ENCODE measurements at places on chromosomes 7 and 10.

- DNase-seq = no peak
Measured at GRCh38 chr7:76507723-76508406, 2.5 kb upstream of the UPK3B start.

- no peak for DNase-seq
Measured at GRCh38 chr7:158109364-158110033, 478.1 kb downstream of the PTPRN2 start.

GRCh38 chr10:83682414-83682813, 456.9 kb upstream of the GHITM start:
- DNase-seq = no peak

DNA sequence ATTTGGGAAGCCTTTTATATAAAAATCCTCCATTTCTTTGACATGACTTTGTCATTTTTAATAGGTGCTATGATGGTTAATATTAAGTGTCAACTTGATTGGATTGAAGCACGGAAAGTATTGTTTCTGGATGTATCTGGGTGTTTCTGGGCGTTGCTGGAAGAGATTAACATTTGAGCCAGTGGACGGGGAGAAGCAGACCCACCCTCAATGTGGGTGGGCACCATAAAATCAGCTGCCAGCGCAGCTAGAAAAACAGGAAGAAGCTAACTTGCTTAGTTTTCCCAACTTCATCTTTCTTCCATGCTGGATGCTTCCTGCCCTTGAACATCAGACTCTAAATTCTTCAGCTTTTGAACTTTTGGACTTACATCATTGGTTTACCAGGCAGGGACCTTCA, 1003.0 kb downstream of the SORCS3 start:
- DNase-seq = no peak

GRCh38 chr7:21566094-21566493, 23.3 kb downstream of the DNAH11 start:
- no peak for DNase-seq

GRCh38 chr7:43721193-43721806, 8.0 kb downstream of the COA1 start:
- no peak for DNase-seq

DNA sequence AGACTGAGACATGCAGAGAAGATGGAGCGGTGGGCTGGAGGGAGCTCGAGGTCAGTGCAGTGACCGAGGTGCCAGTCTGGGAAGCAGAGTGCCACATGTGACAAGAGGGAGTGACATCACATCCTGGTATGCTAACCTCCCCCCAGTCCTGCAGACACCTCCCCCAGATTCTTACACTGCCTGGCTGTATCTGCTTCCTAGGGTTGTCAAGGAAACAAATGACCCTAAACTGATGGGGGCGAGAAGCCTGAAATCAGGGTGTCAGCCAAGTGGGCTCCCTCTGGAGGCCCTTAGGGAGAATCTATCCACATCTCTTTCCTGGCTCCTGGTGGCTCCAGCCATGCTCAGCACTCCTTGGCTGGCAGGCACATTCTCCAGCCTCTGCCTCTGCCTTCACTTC, 316.1 kb upstream of the ZMIZ1 start:
- no peak for DNase-seq

GRCh38 chr10:118868589-118868988, 113.8 kb upstream of the CACUL1 start:
- no peak for DNase-seq

DNA sequence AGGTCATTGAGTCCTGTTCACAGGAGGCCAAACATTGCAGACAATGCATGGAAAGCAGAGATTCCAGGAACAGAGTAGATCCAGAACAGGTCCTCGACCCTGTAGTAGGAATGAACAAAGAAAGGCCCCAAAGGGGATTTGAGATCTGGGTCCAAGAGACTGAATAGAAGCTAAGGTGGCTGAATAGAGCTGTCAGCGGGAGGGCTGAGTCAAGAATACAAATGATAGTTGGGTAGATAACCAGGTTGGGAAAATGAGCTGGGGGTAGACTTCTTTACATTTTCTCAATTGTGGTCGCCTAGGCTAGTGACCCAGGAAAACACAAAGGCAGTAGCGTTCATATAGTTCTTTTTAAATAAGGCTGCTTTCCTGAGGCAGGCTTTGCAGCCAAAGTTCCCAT, 103.4 kb upstream of the ELMO1 start:
- DNase-seq = no peak

GRCh38 chr10:85781404-85781803, 585.2 kb downstream of the GRID1 start:
- DNase-seq = no peak

DNA sequence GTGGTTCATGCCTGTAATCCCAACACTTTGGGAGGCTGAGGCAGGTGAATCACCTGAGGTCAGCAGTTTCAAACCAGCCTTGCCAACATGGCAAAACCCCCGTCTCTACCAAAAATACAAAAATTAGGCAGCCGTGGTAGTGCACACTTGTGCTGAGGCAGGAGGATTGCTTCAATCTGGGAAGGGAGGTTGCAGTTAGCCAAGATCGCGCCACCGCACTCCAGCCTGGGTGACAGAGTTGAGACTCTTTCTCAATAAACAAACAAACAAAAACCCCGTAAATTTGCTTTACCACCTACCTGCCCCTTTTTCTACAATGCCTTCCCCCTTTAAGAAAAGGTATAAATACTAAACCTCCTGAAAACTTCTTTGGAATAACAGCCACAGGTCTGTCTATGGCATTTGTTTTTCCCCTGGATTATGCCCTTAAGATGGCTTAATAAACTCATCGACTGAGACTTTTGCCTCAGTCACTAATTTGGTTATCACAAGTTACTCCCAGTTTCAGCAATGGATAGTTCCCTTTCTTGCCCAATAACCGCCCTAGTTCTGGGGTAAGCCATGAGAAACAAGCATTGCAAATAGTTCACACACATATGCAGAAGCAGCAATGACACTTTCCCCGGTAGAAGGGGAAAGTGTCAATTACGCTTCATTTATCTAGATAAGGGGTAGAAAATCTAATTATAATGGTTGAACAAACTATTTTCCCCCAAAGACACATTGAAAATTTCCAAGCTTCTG, 52.8 kb upstream of the SVIL start:
- no peak for DNase-seq

GRCh38 chr10:28393956-28394568, 91.2 kb upstream of the MPP7 start:
- DNase-seq = peak; percentile 74

DNA sequence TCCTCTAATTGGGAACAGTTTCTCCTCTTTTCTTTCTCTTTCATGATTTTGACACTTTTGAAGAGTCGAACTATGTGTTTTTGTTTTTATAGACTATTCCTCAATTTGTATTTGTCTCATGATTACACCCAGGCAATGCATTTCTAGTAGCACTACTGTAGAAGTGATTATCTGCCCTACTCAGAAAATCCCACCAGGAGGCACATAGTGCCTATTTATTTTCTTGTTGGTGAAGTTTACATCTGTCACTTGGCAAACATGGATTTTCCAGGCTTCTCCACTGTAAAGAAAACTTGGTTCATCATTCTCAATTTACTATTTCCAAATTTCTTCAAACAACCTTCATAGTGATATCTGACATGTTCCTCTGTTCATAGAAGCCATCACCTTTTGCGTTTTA, 893.9 kb downstream of the CCSER2 start:
- DNase-seq = no peak

DNA sequence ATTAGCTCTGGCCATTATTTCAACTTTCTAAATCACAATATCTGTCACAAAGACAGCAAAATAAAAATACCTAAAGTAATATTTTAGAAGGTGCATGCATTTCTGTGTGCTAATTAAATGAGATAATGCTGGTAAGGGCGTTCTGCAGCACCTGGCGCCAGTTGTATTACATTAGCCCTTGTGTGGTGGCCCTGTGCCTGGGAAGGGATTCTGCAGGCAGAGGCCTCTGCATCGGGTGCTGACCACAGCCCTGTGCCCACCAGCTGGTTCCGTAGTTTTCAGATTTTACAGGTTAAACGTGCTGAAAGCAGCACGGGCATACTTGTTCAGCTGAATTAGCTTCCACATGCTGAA, 157.7 kb upstream of the PRKCQ start:
- no peak for DNase-seq

DNA sequence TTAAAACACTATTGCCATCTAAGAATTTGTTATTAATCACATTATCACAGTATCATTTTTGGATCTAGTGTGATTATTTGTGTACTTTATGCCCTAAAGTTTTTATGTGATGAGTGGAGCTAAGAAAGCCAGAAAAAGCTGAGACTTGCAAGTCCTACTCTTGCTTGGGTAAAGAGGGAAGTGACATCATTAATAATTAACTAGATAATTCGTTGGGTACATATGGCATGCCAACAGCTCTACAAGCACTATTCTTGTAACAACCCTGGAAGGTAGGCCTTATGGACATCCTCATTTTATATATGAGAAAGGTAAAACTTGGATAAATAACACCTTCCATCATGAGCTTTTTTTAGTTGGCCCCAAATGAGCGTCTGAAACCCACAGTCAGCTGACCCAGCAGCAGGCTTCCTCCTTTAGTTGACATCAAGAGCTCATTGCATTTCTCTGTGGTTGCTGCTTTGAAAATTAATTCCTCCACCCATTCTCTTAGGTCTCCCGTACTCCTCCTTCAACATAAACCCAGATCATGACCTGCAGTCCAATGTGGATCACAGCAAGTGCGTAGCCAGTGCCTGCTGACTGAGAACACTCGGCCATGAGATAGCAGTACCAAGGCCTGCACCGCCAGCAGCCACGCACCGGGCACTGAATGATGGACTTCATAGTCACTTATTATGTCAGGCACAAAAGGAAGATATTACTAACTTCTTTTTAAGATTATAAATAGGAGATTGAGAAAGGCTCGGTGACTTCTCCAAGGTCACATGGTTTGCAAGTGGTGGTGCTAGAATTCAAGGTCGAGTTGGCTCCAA, 292.0 kb upstream of the AOAH start:
- no peak for DNase-seq

DNA sequence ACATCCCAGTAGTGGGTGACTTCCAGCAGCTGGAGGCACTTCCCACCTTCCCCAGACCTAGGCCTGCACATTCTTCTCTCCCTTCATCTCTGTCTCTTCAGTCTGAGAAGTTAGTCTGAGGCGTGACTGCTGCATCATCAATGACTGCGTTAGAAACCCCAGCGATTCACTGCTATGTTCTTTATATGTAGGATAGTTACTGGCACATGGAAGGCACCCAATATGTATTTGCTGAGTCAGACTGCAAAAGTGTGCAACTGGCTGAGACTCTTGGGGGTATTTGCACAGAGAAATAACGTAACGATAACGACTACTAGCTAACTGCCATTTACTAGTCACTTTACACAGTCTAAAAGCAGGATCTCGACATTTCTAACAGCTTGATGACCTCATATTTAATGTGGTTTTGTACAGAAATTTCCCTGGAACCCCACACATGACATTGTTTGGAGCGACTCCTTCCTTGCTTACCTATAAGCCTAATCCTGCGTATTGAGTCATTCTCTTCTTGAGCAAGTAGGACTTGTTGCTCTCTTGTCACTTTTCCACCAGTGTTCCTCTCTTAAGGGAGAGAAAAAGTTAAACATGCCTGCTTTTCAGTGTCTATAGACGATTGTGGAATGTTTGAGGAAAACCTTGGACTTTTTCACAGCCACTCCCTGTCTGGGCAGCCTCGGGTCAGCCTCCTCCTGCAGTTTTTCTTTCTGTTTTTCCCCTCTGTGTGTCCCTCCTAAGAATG, 45.5 kb downstream of the THNSL1 start:
- DNase-seq = no peak

- DNase-seq = no peak
Measured at GRCh38 chr7:112654322-112655216, 135.6 kb downstream of the TMEM168 start.

DNA sequence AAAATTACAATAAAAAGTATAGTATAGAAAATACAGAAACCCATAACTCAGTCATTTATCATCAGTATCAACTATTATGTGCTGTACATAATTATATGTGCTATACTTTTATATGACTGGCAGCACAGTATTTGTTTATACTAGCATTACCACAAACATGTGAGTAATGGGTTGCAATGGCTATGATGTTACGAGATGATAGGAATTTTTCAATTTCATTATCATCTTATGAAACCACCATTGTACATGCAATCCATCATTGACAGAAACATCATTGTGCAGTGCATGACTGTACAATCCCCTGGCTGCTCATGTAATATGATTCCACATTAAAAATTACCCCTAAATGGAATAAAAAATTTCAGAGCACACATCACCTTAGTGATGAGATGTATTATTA, 55.7 kb upstream of the TMEM229A start:
- no peak for DNase-seq

DNA sequence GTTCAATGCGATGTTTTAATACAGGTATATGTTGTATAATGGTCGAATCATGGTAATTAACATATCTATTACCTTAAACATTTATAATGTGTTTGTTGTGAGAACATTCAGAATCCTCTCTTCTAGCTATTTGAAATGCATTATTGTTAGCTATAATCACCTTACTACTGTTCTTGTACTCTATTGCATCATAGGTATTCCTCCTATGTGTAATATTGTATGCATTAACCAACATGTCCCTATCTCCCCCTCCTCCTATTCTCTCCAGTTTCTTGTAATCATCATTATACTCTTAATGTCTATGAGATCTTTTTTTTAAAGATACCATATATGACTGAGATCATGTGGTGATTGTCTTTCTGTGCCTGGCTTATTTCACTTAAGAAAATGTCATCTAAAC, 235.2 kb downstream of the ATRNL1 start:
- no peak for DNase-seq

DNA sequence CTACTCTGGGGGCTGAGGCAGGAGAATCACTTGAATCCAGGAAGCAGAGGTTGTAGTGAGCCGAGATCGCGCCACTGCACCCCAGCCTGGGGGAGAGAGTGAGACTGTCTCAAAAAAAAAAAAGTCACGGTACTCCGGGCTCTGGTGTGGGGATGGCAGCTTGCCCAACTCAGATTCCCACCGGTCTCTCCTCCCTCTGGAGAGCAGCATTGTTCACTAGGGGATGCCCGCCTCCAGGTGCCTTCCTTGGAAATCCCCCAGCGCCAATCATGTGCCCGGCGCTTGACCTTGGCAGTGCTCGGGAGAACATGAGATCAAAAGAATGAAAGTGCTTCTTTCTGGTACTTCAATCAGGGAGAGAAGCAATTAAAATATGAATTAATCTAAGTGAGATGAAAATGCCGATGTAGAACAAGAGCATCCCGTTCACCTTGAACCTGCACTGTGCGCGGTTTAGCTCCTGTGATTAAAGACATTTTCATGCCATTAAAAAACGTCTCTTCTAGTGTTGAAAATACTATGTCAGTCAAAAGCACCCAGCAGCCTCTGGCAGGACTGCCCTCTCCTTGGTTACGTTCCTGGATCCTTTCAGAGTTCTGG, 1127.3 kb upstream of the AUTS2 start:
- no peak for DNase-seq

DNA sequence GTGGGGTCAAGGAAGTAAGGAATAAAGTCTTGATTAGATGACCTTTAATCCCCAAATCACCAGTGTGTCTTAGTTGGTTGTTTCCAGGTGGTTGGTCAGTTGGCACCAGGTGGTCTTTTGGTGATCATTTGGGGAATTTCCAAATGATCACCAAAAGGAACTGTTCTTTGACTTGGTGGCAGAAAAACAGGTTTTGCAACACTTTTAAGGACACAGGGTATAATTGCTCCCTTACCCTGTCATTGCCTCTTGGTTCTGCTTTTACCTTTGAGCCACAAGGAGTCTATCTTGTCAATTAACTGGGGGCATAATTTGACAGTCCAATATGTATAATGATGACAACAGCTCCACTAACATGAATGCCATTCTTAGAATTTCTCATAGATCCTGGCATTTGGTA, 104.2 kb downstream of the ADK start:
- no peak for DNase-seq

- DNase-seq = no peak
Measured at GRCh38 chr10:91569522-91569921, 63.3 kb downstream of the PPP1R3C start.

Measured in glutamatergic neuron (in vitro differentiated cells).